ENCODE measurements at places on chromosomes 3 and 15. TPM values are rescaled to one million over a fixed set of nuclear protein-coding genes. Genes with fewer than 3 reads are reported as not detected.
A peak's percentile ranks its signal among the peaks of the same experiment; 100 is the strongest.

DNA sequence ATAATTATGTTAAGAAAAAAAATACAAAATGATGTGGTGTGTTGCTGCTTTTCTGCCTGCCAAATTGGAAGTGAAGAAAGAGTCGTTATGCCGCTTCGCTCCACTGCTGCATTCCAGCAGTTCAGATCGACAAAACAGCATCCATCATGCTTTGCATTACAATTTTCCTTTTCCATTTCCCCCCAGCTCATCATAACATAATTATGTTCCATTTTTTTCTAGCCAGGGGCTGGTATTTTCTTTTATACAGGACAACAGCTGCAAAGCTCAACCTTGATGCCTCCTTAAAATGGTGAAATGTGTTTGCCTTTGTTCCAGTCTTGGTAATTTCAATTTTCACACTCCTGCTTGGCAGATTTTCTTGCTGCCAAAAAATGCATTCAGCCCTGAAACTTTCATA, 44.9 kb upstream of the KBTBD12 start:
- no peak for DNase-seq

DNA sequence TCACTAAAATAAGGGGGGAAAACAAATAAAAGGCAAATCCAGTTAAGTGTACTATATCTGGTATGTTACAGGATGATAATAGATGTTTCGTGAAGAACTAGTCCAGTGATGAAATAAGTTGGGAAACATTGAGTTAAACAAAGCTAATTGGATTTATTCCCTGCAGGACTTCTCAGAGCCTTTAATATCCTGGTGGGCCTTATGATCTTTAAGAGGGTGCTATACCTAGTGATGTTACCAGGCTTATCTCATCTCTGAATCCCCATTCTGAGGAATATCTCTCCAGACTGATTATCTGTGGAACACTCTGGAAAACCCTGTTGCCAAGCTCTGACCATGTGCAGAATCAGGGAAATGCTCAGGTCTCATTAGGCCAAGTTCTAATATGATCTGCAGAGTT, 54.8 kb upstream of the POMGNT2 start:
- no peak for DNase-seq

- DNase-seq = peak; percentile 71
Measured at GRCh38 chr3:131714585-131715220, 211.9 kb upstream of the MRPL3 start.

DNA sequence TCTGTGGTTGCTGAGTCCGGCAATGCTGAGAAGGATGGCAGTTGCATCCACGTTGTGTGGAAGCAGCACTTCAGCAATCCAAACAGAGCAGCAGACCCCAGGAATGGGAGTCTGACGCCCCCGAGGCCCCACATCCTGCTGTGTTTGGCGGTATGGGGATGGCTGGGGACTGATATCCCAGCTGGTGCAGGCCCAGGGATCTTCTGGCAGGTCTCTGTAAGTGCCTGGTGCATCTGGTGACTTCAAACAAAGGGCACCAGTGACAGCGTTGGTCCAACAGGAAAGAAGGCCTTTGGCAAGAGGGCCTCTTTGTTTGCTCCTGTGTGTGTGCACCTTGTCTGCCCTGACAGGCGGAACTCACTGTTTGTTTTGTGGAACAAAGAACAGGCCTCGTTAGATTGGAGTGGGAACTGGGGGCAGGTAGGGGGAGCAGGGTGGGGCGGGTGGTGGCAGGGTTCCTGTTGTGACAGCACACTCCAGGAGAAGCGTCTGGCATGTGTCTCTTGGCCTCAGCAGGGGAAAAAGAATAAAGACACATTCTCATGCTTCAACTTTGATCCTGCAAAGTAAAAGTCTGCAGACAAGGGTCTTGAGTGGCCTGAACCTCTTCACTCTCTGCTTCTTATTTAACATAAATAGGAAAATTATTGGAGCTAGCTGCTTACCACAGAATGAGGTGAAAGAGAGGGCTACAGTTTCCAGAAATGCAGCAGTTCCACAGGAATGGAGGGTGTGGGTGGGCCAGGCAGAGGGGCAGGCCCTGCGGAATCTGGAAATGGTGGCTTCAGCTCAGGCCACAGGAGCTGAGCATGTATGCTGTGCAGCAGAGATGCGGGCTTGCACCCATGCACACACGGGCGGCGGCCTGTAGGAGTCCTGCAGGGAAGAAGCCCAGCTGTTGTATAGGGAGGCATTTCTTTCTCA, 94.5 kb upstream of the MYZAP start:
- DNase-seq = no peak

DNA sequence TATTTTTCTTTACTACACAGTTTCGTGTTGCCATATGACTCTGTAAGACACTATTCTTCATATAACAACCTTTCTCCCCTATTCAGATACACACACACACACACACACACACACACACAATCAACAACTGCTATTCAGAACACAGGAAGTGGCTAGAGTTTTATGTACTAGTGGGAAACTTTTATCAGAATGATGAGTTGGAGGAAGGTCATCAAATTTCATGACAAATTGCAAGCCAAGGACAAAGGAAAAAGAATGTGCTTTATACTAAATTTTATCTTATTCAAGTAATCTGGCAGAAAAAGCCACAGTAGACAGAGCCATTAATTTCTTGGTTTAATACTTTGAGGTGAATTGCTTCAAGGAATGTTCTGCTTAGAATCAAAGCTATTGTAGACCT, 899.8 kb downstream of the ROBO2 start:
- no peak for DNase-seq

SCAMP5 gene
- 24.8 TPM for total RNA-seq
